Bronchial epithelial cell (primary cell): ENCODE measurements at places on chromosomes 16 and 17. TPM values are rescaled to one million over a fixed set of nuclear protein-coding genes. Genes with fewer than 3 reads are reported as not detected.

USP22 gene
- 150 and 165 TPM in 2 replicates for total RNA-seq

DNA sequence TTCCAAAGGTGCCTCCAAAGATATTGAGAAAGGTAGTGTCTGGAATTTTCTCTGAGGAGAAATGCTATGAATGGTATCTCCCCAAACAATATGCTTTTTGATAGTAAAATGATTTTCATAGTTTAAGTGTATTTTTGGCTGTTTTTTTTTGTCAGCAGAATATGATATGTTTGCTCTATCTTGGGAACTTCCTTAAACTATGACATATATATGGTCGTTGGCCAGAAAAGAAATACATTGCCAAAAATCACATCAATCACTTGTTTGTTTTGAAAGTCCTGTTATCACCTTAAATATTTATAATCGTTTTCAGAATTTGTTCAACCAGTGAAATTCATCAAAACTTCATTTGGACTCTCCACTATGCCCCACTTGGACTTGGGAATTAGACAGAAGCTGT is 816.9 kb downstream of the CDH11 start:
- no peak for DNase-seq

- DNase-seq = peak; percentile 67
These were observed 5.4 kb downstream of the HELZ start for GRCh38 chr17:67239597-67239996.

ZNF205 gene
- 17.5 and 22.4 TPM in 2 replicates for total RNA-seq

DNA sequence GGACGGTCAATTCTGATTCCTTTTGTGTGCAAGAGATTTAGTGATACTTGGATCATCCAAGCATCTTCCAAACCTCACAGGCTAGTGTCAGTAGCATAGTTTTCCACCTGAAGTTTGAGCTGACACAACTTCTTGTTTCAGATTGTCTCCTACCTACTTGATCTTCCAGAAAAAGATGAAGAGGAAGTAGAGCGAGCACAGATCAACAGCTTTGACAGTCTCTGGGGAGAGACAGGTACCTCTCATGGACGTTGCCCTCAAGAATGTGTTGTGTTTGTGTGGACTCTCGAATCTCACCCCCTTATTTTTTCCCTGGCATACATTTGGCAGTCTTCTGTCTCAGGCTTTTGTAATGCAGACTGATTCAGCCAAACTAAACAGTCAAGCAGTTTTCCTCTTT is 47.4 kb downstream of the CYB561 start:
- DNase-seq = no peak

- peak; percentile 41 for DNase-seq
These were observed 13.3 kb downstream of the SLC16A3 start for GRCh38 chr17:82241926-82242697.

MEFV gene
- total RNA-seq = not detected in 2 replicates

DNA sequence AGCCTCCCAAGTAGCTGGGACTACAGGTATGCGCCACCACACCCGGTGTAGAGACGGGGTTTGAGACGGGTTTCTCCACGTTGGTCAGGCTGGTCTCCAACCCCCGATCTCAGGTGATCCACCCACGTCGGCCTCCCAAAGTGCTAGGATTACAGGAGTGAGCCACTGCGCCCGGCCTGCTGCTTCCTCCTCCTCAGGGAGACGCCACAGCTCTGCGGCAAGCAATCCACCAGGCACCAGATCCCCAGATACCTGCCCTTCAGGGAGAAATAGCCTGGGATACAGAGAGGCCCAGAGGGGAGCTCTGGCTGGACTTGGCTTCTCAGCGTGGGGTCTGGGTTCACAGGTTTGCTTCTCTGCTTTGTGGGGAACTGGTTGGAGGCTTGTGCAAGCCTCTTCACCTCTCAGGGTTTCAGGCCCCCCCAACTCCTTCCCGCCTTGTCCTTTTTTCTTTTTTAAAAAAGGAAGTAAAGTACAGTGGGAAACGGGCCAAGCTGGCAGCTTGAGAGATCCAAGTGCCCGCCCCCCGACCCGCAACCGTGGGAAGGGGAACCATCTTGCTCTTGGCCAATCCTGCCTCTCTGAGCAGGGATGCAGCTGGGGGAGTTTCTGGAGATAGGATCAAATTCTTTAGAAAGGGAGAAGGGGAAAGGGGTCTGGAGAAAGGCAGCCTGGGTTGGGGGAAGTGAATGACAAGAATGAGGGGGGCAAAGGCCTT is 2.6 kb upstream of the SPHK1 start:
- no peak for DNase-seq

RAMP2 gene
- total RNA-seq = not detected in 2 replicates

DNA sequence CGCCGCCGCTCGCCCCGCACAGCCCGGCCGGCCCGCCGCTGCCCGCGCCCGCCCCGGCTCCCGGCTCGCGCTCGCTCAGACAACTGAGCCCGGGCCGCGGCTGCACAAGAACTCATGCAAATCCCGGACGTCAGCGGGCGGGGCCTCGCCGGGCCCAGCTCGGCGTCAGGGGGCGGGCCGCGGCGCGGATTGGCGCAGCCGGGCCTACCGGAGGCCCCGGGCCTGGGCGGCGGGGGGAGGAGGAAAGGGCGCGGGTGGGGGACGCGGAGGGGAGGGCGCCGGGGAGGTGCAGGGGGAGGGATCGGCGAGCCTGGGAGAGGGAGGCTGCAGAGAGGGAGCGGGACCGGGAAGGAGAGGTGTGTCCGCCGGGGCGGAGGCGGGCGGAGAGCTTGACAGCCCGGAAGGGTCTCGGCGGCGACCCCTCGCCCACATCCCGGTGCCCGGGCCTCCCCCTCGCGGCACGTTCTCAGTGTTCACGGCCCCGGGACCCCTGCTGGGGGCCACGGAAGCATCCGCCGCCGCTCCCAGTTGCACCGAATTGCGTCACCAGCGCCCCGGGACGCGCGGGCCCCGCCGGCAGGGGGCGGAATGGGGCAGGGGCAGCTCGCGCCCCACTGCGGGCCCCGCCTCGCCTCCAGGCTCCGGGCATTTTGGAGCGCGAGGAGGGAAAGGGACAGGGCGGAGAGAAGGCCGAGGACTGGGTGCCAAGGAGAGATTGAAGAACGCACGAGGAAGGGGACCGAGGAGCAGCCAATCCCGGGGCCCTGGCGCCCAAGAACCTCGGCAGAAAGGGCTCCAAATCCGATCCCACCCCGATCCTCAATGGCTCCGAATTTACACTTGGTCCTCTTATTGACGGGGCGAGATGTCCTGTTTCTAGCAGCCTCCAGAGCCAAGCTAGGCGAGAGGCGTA is at the start of gene CBX4:
Gene CBX4 (minus strand): TSS at position 85 of the 913 bp plus-strand sequence. CDS start 189 bp downstream, outside the sequence.
- DNase-seq = peak; percentile 71

- no peak for DNase-seq
These were observed 23.5 kb downstream of the SNN start for GRCh38 chr16:11691771-11692170.

STX8 gene
- 58.4 and 107 TPM in 2 replicates for total RNA-seq

ABCC11 gene
- total RNA-seq = 0.13 and 0.26 TPM in 2 replicates

- DNase-seq = no peak
These were observed 3.5 kb downstream of the CLTC start for GRCh38 chr17:59623151-59623550.

DNA sequence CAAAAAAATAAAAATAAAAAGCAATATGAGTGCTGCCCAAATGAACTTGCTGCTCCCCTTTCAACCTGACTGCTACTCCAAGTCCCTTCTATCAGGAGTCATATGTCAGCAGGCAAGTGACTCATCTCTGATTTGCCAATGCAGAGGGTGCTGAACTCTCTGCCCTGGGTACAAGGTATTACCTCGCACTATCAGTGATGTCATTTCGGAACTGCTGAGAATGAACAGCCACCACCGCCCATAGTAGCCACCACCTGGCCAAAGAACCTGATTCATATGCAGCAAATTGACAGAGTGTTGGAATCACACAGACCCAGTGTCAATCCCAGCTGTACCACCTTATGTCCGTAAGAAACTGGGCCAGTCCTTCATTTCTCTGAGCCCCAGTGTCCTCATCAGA is 31.2 kb downstream of the LYRM9 start:
- peak; percentile 74 for DNase-seq

DNA sequence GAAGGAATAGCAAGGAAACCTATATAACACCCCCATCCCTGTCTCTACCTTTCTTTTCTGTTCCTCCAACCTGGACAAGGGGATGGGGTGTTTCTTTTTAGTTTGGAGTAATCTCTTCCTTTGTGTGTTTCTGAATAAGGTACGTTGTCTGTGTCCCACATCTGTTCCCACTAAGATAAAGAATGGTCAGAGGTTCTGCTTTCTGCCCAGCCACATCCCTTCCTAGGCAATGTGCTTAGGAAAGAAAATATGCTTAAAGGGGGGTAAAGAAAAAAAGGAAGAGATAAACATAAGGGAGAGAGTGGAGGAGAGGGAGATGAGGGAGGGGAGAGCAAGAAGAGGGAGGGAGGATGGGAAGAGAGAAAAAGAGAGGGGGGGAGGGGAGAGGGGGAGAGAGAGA is 35.1 kb downstream of the SLC6A2 start:
- DNase-seq = no peak

GPR179 gene
- total RNA-seq = under 0.01 TPM in 2 replicates

STX1B gene
- under 0.01 TPM in 1 of 2 replicates, not detected in the other for total RNA-seq

DNA sequence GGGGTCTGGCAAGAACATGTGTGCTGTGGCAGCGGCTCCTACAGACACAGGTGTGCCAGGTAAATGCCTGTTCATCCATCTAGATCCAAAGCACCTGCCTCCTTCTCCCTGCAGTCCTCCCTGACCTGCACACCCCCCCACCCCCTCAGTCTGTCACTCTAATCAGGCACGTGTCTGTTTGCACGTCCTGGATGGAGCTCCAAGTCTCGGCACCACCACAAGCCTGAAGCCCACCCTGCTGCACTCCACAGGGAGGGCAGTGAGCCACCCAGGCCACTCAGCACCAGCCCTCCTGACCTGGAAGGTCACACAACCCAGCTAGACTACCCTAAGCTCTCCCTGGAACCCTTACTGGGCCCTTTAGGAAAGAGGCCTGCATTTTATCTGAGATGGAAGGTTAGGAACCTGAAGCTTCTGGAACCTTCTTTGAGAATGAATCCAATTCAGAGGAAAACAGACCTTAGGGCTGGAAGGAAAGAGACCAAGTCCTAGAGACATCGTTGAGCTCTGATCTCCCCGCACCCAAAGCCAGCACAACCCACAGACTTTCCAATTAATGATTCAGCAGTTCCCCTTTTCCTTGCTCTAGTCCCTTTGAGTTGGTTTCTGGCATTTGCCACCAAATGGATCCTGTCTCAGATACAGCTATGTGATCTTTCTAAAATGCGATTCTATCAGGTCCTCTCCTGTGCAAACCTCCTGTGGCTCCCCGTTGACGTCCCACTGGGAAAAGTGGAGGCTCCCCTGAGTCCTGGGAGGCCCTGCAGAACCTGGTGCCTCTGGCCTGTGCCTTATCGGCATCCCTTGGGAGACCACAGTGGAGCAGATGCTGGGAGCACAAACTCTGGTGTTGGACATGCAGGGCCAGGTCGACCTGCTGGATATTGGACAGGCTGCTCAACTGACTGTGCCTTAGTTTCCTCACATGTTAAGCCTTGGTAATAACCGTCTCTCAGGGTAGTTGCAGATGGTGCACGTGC is 67.9 kb downstream of the PRMT7 start:
- no peak for DNase-seq

DNA sequence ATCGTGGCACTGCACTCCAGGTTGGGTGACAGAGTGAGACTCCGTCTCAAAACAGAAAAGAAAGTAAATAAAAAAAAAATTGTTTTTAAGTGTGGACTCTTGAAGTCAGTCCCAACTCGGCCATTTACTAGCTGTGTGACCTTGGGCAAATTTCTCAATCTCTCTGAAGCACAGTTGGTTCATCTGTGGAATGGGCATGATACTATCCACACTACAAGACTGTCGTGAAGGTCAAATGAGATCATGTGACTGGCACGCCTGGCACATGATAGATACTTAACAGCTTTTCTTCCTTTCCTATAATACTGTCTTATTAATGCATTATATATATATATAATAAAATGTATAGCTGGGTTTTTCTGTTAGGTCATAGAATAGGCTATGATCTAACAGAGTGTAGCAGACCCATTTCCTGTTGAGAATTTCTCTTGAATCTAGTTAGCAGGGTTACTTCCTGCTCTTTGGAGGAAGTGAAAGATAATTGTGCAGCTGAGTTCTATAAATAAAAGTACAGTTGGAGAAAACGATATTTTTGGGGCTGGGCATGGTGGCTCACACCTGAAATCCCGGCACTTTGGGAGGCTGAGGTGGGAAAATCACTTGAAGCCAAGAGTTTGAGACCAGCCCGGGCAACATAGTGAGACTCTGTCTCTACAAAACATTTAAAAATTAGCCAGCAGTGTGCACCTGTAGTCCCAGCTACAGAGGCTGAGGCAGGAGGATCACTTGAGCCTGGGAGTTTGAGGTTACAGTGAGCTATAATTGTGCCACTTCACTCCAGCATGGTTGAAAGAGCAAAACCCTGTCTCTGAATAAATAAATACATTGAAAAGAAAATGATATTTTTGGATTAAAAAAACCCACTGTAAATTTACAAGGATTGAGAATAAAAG is 7.3 kb downstream of the MILR1 start:
- no peak for DNase-seq
